ENCODE measurements at places on chromosomes 2 and 18.

DNA sequence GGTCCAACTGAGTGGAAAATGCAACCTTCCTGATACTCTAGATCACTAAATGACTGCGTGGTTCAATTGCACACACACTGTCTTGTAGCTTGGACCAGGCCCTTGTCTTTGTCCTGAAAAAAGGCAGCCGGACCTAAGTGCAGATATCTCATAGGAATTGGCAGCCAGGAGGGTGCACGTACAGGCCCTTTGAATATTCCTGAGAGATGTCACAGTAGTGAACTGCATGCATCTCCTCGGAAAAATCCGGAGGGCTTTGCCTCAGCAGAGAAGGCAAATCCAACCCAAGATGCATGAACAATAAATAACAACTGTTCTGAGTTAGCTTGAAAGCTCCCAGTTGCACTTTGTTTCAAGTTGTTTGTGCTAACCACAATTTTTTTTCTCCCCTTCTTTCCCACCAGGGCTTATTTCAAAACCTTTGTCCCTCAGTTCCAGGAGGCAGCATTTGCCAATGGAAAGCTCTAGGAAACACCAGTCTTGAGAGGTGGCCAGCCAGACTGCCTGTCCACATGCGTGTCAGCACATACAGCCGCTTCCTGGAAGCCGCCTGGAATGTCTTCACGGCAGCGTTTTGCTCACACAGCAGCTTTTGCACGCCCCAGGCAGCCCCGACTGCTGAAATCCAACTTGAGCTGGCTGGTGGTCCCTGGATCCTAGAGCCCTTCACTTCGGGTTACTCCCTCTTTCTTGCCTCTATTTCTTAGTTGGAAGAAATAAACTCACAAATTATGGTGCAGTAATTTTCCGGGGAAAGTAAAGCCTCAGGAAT, 54.4 kb upstream of the FOSL2 start:
- DNase-seq = no peak

DNA sequence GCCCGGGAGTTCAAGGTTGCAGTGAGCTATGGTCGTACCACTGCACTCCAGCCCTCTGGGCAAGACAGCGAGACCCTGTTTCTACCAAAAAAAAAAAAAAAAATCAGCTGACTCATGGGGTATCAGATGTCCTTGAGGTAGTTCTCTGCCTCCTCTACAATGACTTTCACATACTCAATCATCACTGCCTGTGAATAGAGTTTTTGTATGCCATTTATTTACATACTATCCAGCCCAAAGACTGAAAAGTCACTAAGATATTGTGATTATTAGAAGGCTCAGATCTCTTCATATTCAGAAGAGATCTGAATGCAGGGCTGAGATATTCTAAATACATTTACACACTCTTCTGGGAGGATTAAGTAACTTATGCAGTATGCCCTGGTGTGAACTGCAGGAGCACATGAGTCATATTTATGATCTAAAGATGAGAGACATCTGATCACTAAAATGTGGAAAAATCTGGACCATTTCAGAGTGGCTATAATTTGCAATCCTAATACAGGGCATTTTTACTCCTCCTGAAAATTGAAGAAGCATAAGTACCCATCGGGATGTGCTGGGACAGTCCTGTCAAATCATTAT, 38.9 kb downstream of the KLF7 start:
- no peak for DNase-seq

GRCh38 chr18:49024804-49025421, 74.1 kb upstream of the SMAD7 start:
- no peak for DNase-seq

- DNase-seq = no peak
Observed at GRCh38 chr18:2846636-2847316, at the start of gene EMILIN2. EMILIN2 (plus strand) TSS chr18:2847006; CDS start chr18:2847189, 183 bp downstream.

DNA sequence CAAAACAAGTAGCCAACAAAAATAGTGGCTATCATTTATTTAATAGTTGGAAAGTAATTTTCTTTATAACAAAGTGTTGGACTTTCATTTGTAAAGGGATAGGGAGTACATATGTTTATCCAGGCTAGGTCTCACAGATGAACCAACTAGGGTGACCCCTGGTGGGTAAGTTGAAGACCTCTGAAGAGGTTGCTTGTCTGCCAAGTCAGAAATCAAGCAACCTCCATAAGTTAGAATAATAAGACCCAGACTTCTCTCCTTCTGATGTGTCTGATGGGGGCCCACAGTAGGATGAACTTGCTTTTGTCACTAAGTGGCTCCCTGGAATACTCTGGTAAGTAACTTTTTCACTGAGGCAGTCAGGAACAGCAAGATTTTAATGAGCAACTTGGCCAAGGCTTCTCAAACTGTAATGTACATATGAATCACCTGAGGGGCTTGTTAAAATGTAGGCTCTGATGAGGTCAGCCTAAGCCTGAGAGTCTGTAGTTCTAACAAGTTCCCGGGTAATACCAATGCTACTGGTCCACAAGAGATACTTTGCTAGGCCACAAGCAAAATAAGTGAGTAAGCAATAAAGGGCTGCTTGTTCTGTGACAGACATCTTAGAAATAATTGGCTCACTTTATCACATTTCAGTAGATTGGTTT, 319.6 kb downstream of the PIK3C3 start:
- DNase-seq = peak; percentile 9

GRCh38 chr2:197419438-197419837, 15.4 kb downstream of the SF3B1 start:
- no peak for DNase-seq

DNA sequence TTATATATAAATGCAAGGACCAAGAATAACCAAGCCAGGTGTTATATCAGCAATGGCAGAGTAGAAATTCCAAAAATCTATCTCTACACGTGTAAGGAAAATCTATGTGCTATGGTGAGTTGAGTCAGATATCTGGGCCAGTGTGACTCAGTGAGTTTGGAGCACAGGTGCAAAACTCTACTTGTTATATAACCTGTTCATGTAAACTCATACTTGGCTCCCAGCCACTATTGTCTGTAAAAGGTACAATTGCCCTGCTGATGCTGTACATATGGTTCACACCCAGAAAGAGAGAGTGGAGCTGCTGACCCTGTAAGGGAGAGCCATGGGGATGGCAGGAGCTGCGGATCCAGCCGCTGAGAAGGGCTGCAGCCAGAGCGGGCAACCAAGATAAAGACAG, 112.0 kb downstream of the TRABD2A start:
- no peak for DNase-seq

DNA sequence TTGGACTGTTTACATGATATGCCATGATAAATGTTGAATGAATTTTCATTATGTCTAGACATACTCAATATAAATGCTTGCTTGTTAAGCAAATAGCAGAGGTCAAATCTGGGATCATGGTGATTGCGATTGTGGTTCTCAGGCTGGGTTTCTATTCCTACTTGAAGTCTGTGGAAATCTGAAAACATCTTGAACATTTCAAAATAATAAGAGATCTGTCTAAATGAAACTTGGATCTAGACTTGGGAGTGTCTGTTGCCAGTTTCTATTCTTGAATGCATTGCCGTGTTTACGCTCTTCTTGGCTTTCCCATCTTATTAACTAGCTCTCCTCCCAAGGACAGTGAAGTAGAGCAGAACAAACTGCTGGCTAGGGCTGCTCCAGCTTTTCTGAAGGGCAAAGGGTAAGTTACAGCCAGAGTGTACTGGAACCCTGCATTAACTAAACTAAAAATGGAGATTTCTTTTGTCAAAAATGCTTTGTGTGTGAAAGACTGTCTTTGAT, 127.7 kb downstream of the DTNA start:
- DNase-seq = no peak

DNA sequence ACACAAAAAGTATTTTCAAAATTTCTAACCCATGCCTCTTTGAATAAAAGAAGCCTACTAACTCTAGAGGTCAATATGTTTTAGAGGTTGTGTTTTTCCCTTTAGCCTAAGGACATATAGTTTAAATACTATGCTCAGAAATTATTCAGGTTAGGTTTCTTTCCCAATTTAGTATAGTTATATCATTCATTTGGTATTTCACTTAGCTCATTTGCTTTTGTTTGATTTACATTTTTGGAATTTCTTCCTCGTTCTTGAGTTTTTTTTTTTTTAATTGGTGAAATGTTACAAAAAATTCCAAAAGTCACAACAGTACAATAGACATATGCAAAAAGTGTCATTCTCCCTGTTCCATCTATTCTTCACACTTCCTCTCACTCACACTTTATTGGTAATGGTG, 371.3 kb upstream of the TNP1 start:
- no peak for DNase-seq

- DNase-seq = no peak
Observed at GRCh38 chr2:210997373-210997772, 441.0 kb downstream of the CPS1 start.

DNA sequence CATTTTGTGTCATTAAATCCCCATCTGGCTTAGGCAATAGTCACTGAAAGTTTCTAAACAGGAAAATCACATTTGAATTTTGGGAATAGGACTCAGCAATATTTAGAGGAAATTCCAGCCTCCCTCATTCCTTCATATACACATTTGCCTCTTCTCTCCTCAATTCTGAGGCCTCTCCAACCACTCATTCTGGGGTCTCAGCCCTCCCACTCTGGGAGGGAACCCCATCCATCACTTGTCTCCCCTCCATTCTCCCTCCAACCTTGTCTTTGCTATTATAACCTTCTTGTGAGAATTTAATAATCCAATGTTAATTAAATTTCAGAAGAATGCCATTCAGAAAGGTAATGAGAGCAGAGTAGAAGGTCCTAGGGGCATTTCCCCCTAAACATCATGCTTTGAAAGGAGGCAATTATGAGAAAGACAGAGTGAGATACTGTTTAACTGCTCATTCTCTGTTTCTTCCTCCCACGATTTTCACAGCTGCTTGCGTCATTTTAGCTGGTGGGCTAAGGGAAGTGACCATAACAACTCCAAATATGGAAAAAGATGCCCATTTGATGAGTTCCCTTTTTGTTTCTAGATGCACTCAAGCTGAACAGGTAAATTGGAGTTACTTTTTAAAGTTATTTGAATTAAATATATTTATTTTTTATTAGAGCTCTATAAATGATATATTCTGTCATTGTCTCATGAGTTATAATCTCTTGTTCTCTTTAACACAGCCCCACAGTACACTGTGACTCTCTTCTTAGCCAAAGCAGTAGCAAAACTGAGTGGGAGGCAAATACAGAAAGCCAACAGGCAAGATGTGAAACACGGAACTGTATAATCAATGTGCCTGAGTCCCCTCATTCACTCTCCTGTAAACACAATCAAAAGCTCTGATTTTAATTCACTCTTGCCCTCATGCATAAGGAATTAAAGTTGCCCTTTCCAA, 135.1 kb downstream of the DLGAP1 start:
- DNase-seq = no peak

GRCh38 chr2:186575856-186576255, 14.0 kb upstream of the ITGAV start:
- no peak for DNase-seq

GRCh38 chr2:24909555-24910177, 10.4 kb downstream of the ADCY3 start:
- no peak for DNase-seq

DNA sequence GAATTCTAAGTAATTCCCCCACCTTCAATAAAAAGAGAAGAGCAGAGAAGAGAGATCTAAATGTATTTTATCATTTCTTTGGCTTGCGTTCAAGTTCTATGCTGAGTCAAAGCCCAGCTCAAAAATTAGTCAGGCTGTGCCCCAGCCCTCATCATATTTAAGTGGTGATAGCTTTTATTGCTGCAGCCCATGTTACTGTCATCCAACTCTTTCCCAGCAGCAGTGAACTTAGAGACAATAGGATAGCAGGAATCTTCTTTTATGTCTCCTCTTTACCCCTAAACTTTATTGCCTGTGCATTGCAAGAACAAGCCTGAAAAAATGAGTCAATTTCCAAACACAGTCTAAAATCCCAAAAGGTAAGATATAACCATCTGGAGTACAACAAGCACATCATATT, 1599.3 kb upstream of the PIK3C3 start:
- DNase-seq = no peak

DNA sequence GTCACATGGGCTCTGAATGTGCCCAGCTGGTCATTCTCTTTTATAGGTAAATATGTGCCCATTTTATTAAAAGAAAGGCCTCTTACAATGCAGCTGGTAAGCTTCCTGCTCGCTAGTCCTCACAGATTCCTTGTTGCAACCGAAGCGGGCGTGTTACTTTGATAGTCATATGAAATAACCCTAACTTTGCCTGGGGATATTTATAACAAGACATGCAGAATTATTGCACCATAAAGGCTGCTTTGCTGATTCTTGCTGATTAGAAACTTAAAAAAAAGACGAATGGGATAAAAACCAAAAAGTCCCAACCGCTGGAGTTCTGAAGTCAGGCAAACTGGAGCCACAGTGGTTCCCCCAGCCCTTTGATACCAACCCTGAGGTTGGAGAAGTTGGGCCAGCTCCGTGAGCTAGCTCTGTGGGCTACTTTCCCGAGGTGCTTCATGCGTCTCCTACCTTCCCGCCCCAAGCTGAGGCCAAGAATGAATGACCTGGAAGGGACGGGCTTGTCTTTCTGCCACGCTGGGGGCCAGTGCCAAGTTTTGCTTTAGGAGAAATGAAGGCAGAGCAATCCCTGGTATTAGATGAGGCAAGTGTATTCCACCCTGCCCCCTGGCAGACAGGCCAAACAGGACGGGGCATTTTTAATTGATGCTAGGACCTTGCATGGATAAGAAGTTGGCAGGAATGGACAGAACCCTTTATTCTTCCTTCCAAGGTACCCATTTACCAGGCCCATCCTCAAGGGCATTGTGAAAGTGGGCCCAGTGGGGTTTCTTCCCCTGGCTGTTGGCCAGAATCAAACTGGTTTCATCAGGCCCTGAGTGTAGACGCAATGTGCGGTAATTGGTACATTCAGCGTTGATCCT, 140.4 kb downstream of the KCTD1 start:
- no peak for DNase-seq
